Testis (tissue), 5 donors: ENCODE measurements at places on chromosomes 7 and 10. TPM values are rescaled to one million over a fixed set of nuclear protein-coding genes. Genes with fewer than 3 reads are reported as not detected.

RBM20 gene
- 1.7 TPM for polyA plus RNA-seq

GIMAP7 gene
- polyA plus RNA-seq, result 3.4 TPM

LLCFC1 gene
- polyA plus RNA-seq, result 73.2 TPM

OR6B1 gene
- 0.53 TPM for polyA plus RNA-seq

OR6V1 gene
- not detected for polyA plus RNA-seq

LIPF gene
- polyA plus RNA-seq, result 1.3 TPM

HOXA11 gene
- polyA plus RNA-seq, result 0.96 TPM

BLNK gene
- polyA plus RNA-seq, result 4.5 TPM

LRMDA gene
- polyA plus RNA-seq, result 13.8 TPM

SLC13A1 gene
- not detected for polyA plus RNA-seq

ST7 gene
- polyA plus RNA-seq, result 25.3 TPM

EBF3 gene
- polyA plus RNA-seq, result 4.0 TPM

TACR2 gene
- polyA plus RNA-seq, result 0.91 TPM

NUTM2A gene
- 4.2 TPM for polyA plus RNA-seq

CDC14C gene
- polyA plus RNA-seq, result 14.2 TPM

HYAL4 gene
- 2.4 TPM for polyA plus RNA-seq

ODAD2 gene
- polyA plus RNA-seq, result 75.7 TPM

C10orf53 gene
- polyA plus RNA-seq, result 139 TPM

ANKRD30A gene
- polyA plus RNA-seq, result 1.2 TPM

LRRC61 gene
- 16.7 TPM for polyA plus RNA-seq

AOC1 gene
- 6.2 TPM for polyA plus RNA-seq

C7orf33 gene
- polyA plus RNA-seq, result not detected

SPDYE6 gene
- 6.7 TPM for polyA plus RNA-seq

FKBP9 gene
- polyA plus RNA-seq, result 43.5 TPM

HOXA7 gene
- 13.1 TPM for polyA plus RNA-seq

NEURL1 gene
- 19.8 TPM for polyA plus RNA-seq
